ENCODE measurements at places on chromosomes 5 and 9.

GRCh38 chr9:105405514-105406131 is 42.2 kb upstream of the FSD1L start:
- no peak for DNase-seq

- DNase-seq = no peak
Measured at GRCh38 chr9:14358523-14358922, 44.6 kb upstream of the NFIB start.

DNA sequence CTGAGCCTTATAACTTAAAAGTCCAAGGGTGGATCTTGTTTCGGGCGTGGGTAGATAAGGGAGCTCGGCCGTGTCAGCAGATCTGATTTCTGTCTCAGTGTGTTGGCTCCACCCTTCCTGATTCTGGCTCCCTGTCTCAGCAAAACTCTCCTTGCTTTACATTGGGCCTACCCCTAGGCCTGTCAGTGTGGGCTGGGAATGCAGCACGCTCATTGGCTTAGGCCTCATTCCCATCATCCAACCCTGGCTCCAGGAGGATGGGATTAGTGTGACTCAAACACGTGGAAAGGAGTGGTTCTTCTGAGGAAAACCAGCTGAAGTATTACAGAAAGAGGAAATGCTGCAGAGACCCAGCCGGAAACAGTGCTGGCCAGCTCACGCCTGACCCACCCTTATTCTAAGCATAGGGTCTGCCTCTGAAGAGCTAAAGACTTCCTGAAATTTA is 59.9 kb downstream of the ZFAND5 start:
- DNase-seq = peak; percentile 97

GRCh38 chr9:6870650-6871477 is 113.1 kb downstream of the KDM4C start:
- DNase-seq = no peak

- DNase-seq = no peak
Measured at GRCh38 chr5:104241046-104241445, 678.5 kb upstream of the NUDT12 start.

DNA sequence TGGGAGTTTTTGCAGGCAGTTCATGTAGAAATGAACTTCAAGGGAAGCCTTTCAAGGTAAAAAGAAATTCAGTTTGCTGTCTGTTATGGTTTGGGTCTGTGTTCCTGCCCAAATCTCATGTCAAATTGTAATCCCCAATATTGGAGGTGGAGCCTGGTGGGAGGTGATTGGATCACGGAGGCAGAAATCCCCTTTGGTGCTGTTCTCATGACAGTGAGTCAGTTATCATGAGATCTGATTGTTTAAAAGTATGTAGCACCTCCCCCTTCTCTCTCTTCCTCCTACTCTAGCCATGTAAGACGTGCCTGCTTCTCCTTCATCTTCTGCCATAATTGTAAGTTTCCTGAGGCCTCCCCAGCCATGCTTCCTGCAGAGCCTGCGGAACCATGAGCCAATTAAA is 341.4 kb downstream of the ARHGEF28 start:
- no peak for DNase-seq

- no peak for DNase-seq
Measured at GRCh38 chr5:151234476-151235238, 10.8 kb upstream of the CCDC69 start.
